COR-L47 (cell line): ENCODE measurements at places on chromosomes 12 and 14.

DNA sequence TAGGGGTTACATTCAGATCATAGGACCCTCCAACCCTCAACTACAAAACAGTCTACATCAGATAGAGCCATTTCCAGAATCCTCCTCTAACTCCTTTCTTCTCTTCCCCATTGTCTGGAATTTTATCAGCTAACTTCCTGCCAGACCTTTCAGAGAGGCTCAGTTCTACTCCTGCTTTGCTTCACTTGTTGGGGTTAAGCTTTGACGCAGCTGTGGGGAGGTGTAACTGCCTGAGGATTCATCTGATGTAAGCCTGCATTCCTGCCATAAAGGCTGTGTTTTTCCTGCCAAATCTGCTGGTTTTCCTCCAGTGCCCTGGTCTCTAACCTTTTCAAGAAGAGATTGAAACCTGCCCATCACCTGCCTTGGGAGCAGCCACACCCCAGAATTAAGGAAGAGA is 16.9 kb downstream of the DHRS2 start:
- DNase-seq = no peak

- DNase-seq = no peak
These were observed 97.1 kb upstream of the PLEKHG7 start for GRCh38 chr12:92605621-92606170.

DNA sequence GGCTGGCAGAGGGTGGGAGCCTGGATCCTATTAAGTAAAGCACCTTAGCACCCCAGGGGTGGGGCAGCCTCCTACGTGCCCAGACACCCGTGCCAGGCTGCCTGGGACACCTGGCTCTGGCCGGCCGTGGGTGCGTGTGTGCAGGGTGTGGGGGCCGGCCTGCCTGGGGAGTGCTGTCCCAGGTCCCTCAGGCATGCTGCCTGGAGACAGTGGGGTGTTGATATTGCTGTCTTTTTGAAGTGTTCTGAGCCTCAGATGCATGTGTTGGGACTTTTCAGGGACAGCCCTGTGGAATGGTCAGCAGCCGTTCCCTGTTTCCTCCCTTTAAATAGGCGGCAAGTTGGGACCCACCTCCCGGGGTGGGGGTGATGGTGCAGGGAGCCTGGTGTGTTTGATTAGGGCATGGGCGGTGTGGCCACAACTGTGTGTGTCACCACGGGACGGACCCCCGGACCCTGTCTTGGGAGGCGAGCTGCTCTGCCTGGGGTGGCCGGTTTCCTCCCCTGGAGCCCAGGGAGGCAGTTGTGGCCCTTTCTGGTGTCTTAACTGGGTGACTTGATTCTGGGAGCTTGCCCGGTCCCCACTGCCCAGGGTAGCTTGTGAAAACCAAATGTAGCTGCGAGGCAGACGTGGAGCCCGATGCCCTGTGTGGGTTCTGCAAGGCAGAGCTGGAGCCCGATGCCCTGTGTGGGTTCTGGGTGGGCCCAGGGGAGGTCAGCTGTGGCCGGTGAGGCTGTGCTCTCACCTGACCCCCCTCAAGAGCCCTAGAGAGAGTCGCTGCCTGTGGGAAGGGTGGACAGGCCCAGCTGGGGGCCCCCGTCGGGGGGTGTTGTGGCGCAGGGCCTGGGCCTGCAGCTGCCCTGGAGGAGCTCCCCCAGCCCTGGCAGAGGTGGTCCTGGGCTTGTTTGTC is 8.2 kb downstream of the ULK1 start:
- DNase-seq = no peak

DNA sequence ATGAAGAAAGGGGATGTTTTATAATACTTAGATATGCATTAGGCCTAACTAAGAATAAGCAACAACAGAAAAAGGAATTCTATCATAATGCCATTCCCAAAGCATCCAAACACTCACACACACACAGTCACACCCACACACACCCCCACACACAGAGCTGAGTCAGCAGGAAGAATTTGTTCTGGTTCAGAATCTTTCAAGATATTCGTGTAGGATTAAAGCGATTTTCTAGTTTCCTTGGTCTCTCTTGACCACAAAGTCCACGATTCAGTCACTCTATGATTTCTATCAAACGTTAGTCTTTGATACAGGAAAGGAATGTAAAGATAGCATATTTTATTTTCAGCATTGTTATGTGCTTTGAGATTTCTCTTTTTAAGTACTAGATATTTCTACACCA is 382.6 kb upstream of the DCN start:
- DNase-seq = no peak

DNA sequence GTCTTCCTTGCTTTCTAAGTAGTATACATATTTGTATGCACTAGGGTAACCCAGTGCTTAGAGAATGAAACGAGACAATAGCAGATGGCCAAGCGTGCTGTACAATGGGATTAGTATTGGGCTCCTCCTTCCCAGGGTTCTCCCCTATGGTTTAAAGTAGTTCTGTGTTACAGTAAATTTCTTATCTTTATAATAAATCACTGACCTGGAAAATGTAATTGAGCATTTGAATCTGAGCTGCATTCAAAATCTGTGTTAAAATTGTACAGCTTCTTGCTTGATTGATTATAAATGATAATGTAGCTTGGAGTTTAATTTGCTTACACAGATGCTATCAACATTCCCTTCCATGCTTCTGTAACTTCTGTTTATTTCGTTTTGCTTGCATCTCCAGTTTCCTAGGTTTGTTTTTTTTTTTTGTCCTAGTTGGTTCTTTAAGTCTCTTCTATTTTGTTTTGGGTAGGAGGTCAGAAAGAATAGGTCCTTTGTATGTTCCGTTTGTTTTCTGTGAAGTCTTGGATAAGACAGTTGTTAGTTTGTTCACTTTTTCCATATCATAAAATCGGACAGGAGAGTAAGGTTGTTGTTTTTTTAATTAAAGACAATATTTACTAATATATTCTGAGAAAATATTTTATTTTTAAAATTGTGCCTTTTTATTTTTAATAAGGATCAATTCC is 171.2 kb downstream of the ERC1 start:
- DNase-seq = peak; percentile 68

- DNase-seq = no peak
These were observed 94.5 kb downstream of the MYRFL start for GRCh38 chr12:69919495-69919894.

DNA sequence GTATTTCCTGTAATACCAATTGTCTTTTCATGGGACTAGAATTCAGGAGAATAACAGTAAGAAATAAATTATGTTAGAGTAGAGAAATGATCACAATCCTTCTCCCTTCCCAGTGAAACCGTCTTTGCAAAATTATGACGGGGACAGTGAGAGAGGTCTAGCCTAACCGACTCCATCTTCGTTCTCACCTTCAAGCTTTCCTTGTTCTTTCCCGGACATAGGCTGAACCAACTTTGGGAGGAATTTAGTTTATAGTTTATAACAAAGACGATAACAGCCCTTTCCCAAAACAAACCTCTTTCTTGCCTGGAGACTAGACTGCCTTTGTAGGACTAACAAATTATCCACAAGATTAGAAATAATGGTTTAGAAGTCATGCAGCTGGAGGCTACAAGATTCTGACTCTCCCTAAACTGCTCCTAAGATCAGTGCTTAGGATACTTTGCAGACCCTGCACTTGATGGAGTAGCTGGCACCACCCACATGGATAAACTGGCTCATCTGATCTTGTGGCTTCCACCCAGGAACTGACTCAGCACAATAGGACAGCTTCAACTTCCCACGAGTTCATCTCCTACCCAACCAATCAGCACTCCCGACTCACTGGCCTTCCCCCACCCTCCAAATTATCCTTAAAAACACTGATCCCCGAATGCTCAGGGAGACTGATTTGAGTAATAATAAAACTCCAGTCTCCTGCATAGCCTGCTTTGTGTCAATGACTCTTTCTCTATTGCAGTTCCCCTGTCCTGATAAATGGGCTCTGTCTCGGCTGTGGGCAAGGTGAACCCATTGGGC is 521.2 kb upstream of the TBX3 start:
- no peak for DNase-seq

DNA sequence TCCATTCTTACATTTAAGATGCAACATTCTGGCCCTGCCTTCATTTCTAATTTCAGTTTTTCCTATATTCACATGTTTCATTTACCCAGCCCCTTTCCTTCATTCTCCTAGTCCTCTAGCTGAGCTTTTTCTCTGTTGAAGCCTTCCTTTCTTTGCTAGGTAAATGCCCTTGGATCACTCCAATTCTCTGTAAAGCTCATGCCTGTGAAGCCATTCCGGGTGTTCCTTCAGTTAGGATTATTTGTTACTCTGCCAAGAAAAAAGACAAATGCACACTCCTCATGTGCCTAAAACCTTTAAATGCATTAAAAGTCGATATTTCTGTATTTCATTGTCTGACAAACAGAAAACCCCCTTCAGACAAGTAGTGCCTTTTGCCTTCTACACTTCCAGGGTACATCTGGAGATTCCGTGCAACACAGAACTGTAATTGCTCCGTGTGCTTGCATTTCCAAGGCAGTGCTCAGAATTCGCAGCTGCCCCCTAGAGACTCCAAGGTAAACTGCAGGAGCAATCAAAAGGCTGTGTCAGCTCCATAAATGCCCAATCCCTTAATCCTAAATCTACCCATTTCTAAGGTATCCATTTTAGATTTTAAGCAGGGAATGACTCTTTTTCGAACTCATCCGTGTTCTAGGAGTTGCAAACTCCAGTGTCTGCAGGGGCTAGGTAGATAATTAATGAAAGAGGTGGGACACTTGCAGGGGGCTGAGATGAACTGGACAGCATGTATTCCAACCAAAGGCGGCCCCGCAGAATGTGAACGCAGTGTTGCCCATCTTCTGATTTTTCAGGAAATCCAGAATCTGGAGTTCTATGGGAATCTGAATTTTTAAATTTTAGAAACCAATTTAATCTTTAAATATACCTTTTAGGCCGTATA is 320.2 kb downstream of the GRIN2B start:
- peak; percentile 6 for DNase-seq

DNA sequence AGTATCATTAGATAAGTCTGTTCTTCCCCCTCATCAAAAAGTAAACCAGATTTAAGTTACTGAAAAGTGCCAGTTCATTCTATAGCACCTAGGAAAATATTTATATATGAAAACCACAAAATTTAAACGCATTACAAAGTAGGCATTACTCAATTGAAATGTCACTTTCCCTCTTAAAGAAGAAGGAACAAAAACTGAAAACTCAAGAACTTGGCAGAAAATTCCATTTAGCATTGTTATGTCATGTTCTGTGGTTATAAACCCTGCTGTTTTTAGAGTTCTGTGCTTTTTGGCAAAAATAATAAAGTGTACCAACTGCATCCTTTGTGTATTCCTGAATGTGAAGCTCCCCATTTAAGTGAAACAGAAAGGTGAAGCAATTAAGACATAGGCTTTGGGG is 3.6 kb downstream of the FGD4 start:
- DNase-seq = no peak

- peak; percentile 100 for DNase-seq
These were observed 64.1 kb downstream of the KIF26A start for GRCh38 chr14:104202259-104203070.

- DNase-seq = no peak
These were observed 201.2 kb upstream of the PRICKLE1 start for GRCh38 chr12:42790761-42791151.

- DNase-seq = no peak
These were observed 48.1 kb upstream of the PZP start for GRCh38 chr12:9256341-9256740.

GRCh38 chr12:131264635-131265034 is 310.9 kb downstream of the ADGRD1 start:
- DNase-seq = peak; percentile 9

GRCh38 chr14:33629792-33630191 is 321.1 kb downstream of the EGLN3 start:
- DNase-seq = no peak

GRCh38 chr12:113162102-113163029 is 12.8 kb downstream of the CFAP73 start:
- no peak for DNase-seq

DNA sequence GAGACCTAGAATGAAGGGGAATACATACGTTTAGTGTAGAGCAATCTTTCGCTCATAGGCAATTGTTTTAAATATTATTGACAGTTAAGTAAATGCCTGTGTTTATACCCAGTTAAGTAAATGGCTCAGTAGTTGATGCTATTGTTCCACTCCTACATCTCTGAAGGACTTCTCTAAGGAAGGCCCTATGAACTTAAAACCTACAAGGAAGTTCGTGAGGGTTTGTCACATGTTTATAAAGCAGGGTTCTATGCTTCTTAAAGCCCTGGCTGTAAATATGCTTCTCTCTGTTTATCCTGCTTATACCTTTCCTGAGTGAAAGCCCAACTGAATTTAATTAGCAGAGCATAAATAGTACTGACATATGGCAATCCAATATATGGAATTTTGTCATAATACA is 282.1 kb upstream of the NPAS3 start:
- no peak for DNase-seq

GRCh38 chr14:53955671-53956426 is 776 bp downstream of the BMP4 start:
- DNase-seq = no peak

GRCh38 chr12:82625523-82625922 is 61.2 kb upstream of the TMTC2 start:
- DNase-seq = peak; percentile 70

- DNase-seq = no peak
These were observed 72.6 kb upstream of the CAPRIN2 start for GRCh38 chr12:30827101-30828066.

DNA sequence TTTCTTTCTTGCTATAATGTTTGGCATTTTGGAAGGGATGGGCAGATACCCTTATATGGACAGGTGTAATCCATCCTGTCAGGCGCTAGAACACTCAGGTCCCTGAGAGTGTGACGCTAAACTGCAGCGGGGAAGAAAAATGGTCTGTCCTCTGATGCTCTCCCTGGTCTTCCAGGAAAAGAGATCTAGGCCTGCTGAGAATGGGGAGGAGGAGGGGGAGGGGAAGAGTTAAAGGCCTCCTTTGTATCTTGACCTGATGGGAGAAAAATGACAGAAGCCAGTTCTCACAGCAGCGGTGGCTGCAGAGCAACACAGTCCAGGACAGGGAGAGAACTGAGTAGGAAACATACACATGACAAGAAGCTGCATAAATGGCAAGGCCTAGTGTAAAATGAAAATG is 61.1 kb downstream of the RPS6KA5 start:
- DNase-seq = no peak

DNA sequence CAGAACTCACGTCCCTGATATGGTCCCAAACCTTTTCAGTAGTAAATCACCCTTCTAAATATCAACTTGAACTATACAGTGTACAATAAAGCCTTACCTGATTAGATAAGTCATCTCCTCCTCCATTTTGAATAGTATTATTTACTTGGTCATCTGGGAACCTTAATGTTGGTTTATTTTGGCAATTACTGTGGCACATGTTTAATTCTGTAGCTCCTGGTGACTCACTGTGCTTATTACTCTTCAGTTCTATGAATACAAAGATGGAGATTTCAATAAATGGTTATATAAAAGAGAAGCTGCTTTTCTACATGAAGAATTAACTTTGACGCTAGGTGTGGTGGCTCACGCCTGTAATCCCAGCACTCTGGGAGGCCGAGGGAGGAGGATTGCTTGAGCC is 25.4 kb downstream of the MIS18BP1 start:
- no peak for DNase-seq

GRCh38 chr14:77151918-77152588 is 10.5 kb upstream of the ZDHHC22 start:
- peak; percentile 77 for DNase-seq

GRCh38 chr14:103641161-103641560 is 12.2 kb downstream of the KLC1 start:
- DNase-seq = no peak
